Activated T-helper 17 cell treated with anti-CD3 and anti-CD28 coated beads, Interleukin-2, amount 50 U/mL, for 72 hours (primary cell): ENCODE measurements at places on chromosomes 6 and 20.
A peak's percentile ranks its signal among the peaks of the same experiment; 100 is the strongest.

GRCh38 chr20:59836767-59837166, 96.7 kb downstream of the SYCP2 start:
- ATAC-seq: no peak

GRCh38 chr6:139287868-139288267, 3.9 kb downstream of the TXLNB start:
- no peak for ATAC-seq

DNA sequence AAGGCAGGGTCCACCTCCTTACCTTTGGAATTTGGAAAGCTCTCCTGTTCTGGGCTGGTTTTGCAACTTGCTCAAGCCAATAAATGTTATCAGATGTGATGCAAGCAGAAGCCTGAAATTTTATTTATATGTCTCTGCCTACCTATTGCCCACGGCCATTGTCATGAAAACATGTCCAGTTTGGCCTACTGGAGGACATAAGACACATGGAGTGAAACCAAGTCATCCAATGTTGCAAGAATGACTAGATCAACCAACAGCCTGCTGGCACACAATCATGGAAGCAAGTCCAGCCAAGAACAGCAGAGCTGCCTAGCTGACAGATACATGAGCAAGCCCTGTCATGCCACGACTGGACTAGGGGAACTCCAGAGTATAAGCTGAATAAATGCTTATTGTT, 56.7 kb upstream of the IRAK1BP1 start:
- no peak for ATAC-seq

DNA sequence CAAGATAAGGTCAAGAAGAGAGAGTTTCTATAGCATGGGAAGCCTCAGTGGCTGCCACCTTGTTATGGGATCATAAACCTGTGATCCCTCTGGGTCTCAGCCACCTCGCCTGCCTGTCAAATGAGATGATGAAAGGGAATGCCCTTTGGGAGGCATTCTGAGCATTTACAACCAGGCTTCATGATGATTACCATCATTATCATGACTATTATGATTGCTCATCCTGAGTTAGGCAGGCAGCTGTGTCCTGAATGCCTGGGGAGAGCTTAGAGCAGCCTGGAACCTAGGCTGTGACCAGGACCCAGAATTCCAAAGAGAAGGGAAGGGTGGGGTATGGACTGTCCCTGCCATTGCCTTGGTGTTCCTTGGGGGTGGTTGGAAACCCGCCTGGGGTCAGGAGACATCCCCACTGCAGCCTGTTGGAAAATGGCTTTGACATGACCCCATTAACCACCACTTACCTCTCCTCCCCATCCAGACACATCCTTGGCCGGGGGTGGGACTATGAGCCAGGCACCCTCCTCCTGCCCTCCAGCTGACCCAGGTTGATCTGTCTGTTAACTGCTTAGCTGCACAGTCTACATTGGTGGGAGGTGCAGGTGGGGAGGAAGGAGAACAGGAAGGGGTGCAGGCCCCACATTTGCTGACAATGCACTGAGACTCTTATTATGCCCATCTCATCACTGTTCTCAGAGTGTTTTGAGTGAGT, 51.9 kb downstream of the LRFN2 start:
- no peak for ATAC-seq

DNA sequence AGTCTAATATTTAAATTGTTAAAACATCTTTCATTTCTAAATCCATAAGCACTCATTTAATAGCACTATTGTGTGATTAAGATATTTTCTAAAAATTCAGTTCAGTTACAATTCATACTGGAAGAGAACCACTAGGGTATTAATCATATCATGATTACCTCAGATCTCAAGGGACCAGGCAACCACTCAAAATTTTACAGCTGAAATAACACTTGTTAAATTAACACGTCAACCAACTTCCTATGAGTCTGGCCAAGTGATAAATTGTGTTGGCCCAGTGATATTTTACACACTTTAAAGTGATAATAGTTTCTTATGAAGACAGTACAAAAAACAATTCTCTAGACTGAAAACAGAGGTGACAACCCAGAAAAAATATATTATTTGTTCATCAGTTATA, 869.0 kb upstream of the ADGRB3 start:
- no peak for ATAC-seq

- no peak for ATAC-seq
Observed at GRCh38 chr20:48831718-48832404, 4.1 kb upstream of the PREX1 start.

- no peak for ATAC-seq
Observed at GRCh38 chr20:23226612-23227265, 123.9 kb upstream of the NXT1 start.

DNA sequence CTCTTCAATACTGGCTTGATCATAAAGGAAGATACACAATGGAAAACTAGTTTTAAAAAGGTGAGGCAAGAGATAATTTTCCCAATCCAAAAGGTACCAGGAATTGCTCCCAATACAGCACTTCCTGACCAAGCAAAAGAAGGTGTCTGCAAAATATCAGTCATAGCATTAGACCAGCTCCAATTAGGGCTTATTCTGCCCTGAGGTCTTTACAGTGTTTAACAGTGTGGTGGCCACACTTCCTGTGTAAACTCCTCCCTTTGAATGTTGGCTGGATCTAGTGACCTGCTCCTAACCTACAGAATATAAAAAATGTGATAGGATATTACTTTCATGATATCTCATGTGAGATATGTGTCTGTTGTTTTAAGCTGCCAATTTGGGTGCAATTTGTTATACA, 57.1 kb upstream of the BTN3A2 start:
- ATAC-seq: no peak

- ATAC-seq: no peak
Observed at GRCh38 chr20:1881240-1881835, 13.9 kb upstream of the SIRPA start.

- no peak for ATAC-seq
Observed at GRCh38 chr20:58783511-58784011, 67.1 kb downstream of the GNAS-AS1 start.

DNA sequence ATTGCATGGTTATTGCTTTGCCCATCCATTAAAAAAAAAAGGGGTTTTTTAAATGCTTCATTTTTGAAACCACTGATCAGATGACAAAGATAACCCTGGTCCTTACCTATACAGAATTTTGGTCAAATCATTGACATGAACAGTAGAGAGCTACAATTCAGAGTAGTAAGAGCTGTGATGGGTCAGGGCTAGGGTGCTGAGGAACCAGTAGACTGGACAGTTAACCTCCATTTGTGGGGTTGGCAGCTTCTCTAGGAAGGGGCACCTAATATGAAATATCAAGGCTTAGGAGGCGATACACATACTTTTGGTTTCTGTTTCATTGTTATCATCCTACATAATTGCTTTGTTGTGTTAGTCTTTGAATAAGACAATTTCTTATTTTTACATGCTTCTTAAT, 55.1 kb downstream of the ORC3 start:
- ATAC-seq: peak; percentile 17

GRCh38 chr6:56843476-56844349, 111.2 kb upstream of the BEND6 start:
- peak; percentile 91 for ATAC-seq

DNA sequence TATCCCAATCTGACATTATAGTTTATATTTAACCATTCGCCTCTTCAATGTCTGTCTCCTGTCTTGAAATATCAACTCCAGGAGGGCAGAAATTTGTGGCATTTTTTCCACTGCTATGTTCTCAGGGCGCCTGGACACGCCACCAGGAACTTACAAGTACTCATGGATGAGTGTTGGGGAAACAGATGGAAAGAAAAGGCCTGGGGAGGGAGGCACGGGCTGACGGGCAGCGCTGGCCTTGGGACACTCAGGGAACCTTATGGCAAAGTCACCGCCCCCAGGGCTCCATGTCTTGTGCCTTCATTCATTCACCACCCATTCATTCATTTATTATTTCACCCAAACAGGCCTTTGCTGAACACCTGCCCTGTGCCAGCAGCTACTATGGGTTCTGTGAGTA, 222.9 kb downstream of the PREX1 start:
- no peak for ATAC-seq

GRCh38 chr6:88262332-88262731, 96.2 kb upstream of the CNR1 start:
- ATAC-seq: no peak

GRCh38 chr6:44225579-44226325, 2.4 kb downstream of the SLC29A1 start:
- ATAC-seq: no peak

DNA sequence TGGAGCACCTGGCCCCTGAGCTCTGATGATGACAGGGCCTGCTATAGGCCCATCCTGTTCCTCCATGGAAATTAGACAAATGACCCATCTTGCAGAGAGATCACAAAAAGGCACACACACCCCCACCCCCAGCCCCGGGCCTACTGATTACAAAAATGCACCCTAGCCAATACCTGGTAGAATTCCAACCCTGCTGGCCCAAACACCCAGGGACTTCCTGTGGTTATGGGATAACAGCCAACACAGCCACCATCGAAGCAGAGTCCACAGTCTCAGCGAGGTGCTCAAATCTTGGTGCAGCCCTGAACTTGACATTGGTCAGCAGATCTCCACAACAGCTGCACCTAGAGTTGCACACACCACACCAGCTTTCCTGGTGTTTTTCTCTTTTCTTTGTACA, 17.0 kb downstream of the NCR2 start:
- no peak for ATAC-seq

DNA sequence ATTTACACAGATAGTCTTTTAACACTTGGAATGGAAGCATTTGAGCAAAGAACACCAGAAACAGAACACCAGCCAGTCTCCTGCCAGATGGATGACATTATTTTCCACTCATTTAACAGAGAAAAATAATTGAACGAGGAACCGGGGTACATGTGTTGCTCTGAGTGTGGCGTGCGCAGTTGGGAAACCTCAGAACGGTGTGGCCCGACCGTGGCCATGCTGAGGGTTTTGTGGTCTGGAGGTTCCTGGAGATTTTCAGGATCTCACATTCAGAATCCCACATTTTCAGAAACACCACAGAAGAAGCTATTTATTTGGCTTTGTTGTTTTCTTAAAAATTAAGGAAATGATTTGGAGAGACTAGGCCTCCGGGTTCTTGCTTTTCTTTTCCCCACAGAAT, 126.9 kb upstream of the QKI start:
- ATAC-seq: no peak

GRCh38 chr6:6331393-6331792, 10.9 kb upstream of the F13A1 start:
- no peak for ATAC-seq

- no peak for ATAC-seq
Observed at GRCh38 chr6:71737953-71738352, 148.4 kb upstream of the RIMS1 start.

DNA sequence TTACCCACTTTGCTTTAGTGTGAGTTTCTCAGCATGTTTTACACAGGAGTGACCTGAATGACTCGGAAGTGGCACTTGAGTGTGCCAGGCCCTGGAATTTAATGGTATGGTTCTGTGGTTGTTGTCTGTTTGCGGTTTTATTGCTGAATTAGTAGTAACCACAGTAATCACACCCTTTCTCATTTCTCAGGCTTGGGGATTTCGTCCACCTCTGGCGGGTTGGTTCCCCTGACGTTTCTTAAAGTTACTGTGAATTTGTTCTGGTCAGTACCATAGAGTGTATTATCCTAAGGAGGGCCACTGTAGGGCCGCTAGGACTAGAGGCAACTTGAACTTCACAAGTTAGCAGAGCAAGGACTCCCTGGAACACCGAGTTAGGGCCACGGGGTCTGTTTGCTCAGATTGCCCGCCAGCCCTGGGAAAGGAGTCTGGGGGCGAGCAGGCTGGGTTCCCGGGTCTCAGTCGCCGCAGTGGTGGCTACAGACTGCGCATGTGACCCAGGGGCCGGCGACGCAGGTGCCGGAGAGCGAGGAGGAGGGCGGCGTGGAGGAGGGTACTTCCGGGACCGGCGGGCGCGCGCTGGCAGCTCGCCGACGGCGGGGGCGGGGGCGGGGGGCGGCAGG, 546 bp upstream of the KLHL32 start:
- ATAC-seq: peak; percentile 71

- no peak for ATAC-seq
Observed at GRCh38 chr20:60888771-60889170, 363.3 kb upstream of the CDH4 start.

DNA sequence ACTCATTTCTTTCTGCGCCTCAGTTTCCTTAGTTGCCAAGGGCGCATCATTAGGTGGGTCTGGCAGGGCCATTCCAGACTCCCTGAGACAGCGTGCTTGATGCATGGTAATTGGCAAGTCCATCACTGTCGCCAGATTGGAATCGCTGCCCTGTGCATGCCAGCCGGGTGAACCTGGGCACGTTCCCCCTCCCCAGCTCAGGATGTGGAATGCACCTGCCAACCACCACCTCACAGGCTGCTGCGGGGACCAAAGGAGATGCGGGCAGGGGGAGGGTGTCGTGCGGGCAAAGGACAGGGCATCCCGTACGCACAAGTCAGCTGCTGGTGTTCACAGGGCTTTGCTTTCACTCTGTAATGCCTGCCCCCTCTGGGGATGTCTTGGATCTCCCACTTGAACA, 36.4 kb upstream of the PMEPA1 start:
- no peak for ATAC-seq

GRCh38 chr6:84575264-84575663, 189.1 kb downstream of the TBX18 start:
- ATAC-seq: peak; percentile 12

DNA sequence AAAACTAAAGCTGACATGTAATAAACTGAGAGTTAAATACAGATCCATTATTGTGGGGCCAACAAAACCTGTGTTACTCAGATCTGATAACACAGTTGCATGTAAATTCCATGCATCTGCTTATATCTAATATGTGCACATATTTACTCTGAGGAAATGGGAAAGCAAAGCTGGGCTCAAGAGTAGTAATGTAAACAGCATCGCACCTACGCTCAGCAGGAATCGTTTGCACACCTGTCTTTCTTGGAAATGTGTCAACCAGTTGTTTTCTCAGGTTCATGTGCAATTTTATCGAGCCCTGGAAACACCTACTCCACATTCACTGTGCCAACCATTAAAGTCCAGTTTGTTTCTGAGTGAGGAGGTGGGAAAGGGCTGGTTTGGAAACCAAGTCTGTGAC, 80.3 kb upstream of the CNKSR3 start:
- ATAC-seq: no peak

DNA sequence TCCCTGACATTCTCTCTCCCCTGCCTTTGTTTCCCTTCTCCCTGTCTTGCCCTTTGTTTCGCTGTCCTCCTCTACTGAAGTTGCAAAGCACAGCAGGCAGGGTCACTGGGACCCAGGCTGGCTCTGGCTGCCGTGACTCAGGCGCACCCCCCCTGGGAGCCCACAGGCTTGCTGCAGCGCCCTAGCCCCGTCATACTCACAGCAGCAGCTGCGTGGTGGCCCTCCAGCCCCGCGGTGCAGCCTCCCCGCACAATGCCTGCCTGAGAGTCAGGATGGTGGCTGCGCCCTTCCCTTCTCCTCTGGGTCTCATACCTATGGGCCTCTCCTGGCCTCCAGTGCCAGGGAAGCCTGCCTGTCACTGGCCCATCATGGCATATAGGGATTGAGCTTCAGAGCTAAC, 41.7 kb downstream of the TXNDC5 start:
- no peak for ATAC-seq

DNA sequence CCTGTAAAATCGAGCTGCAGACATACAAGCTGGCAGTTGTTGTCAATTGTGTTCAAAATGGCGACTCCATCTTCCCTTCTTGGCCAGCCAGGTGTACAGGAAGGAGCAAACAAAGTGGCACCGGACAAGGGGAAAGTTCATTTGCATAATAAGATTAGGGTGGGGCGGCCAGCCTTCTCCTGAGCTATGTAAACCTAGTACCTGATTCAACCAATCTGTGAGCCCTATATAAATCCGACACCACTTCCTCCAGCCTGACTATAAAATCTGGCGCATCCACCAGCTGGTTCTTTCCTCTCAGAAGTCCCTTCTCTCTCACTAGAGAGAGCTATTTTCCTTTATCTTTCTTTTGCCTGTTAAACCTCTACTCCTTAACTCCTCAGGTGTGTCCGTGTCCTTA, 8.1 kb upstream of the HBS1L start:
- ATAC-seq: no peak

- ATAC-seq: peak; percentile 23
Observed at GRCh38 chr6:167129159-167129558, 6.3 kb downstream of the CCR6 start.
